Epithelial cell of alveolus of lung (primary cell): ENCODE measurements at places on chromosomes 3 and 15. TPM values are rescaled to one million over a fixed set of nuclear protein-coding genes. Genes with fewer than 3 reads are reported as not detected.

The BFSP2 gene
- not detected in 2 replicates for total RNA-seq

The SLC7A14 gene
- total RNA-seq, result under 0.01 and 2.5 TPM in 2 replicates

The DZIP3 gene
- total RNA-seq, result 7.1 and 11.3 TPM in 2 replicates

The DAZL gene
- not detected in 2 replicates for total RNA-seq

The CD276 gene
- total RNA-seq, result 121 and 169 TPM in 2 replicates

The ZNF501 gene
- 4.7 and 11.4 TPM in 2 replicates for total RNA-seq

The SCN11A gene
- under 0.01 TPM in 2 replicates for total RNA-seq

The MYRIP gene
- total RNA-seq, result 0.24 TPM in 1 of 2 replicates, not detected in the other

The ABCF3 gene
- 41.2 and 43.2 TPM in 2 replicates for total RNA-seq

The AADAC gene
- total RNA-seq, result 1.3 TPM in 1 of 2 replicates, not detected in the other

The TIGIT gene
- not detected in 2 replicates for total RNA-seq

The ARL6 gene
- total RNA-seq, result 5.6 and 10.5 TPM in 2 replicates

The CLEC3B gene
- 0.52 and 1.7 TPM in 2 replicates for total RNA-seq

The KBTBD13 gene
- 0.13 TPM in 1 of 2 replicates, not detected in the other for total RNA-seq

The TMEM40 gene
- 0.52 TPM in 1 of 2 replicates, not detected in the other for total RNA-seq

The GOLGA6D gene
- total RNA-seq, result not detected in 2 replicates

The DNAH12 gene
- total RNA-seq, result under 0.01 TPM in 1 of 2 replicates, not detected in the other

The C3orf52 gene
- 1.4 and 6.6 TPM in 2 replicates for total RNA-seq

The DGKG gene
- total RNA-seq, result 1.3 TPM in 1 of 2 replicates, not detected in the other

The EPHB1 gene
- total RNA-seq, result 0.24 and 0.65 TPM in 2 replicates

The SEMA5B gene
- not detected in 2 replicates for total RNA-seq

The PTH1R gene
- total RNA-seq, result 1.4 and 27.5 TPM in 2 replicates

The GASK1A gene
- 1.1 and 1.2 TPM in 2 replicates for total RNA-seq

The ZCWPW2 gene
- 0.39 and 0.40 TPM in 2 replicates for total RNA-seq

The FGD5 gene
- 0.24 and 1.7 TPM in 2 replicates for total RNA-seq

The ARNT2 gene
- 4.8 and 5.3 TPM in 2 replicates for total RNA-seq

The GOLGA8G gene
- not detected in 2 replicates for total RNA-seq

The MRAS gene
- total RNA-seq, result 25.1 and 83.3 TPM in 2 replicates

The PPP1R14D gene
- total RNA-seq, result not detected in 2 replicates

The ADPGK gene
- total RNA-seq, result 46.9 and 47.6 TPM in 2 replicates

The PIGB gene
- 8.7 and 9.7 TPM in 2 replicates for total RNA-seq

The KNG1 gene
- not detected in 2 replicates for total RNA-seq

The TEX55 gene
- not detected in 2 replicates for total RNA-seq

The IL5RA gene
- total RNA-seq, result not detected in 2 replicates

The TRPM1 gene
- total RNA-seq, result not detected in 2 replicates

The RBMS3 gene
- total RNA-seq, result 20.3 and 21.4 TPM in 2 replicates

The THBS1 gene
- total RNA-seq, result 241 and 420 TPM in 2 replicates

The CACNA2D2 gene
- total RNA-seq, result 0.08 TPM in 1 of 2 replicates, not detected in the other

The MORC1 gene
- not detected in 2 replicates for total RNA-seq

The FILIP1L gene
- total RNA-seq, result 12.6 and 42.7 TPM in 2 replicates

The GRAMD2A gene
- total RNA-seq, result 0.52 TPM in 1 of 2 replicates, not detected in the other

The GUCA1C gene
- not detected in 2 replicates for total RNA-seq

The FBN1 gene
- 130 and 283 TPM in 2 replicates for total RNA-seq

The POPDC2 gene
- 0.13 TPM in 1 of 2 replicates, not detected in the other for total RNA-seq

The SPRED1 gene
- total RNA-seq, result 29.0 and 35.6 TPM in 2 replicates

The SPESP1 gene
- total RNA-seq, result 4.4 TPM in 2 replicates

The GOLGA6L10 gene
- 0.13 TPM in 1 of 2 replicates, not detected in the other for total RNA-seq

The GOLGA8T gene
- not detected in 2 replicates for total RNA-seq

The RNU6-1 gene
- not detected in 2 replicates for total RNA-seq

The CLDND1 gene
- total RNA-seq, result 76.0 and 178 TPM in 2 replicates

The ALDH1L1 gene
- not detected in 2 replicates for total RNA-seq

The NANOGP8 gene
- not detected in 2 replicates for total RNA-seq

The SH3GL3 gene
- 0.78 TPM in 1 of 2 replicates, not detected in the other for total RNA-seq

The EBLN2 gene
- 1.2 and 2.7 TPM in 2 replicates for total RNA-seq
